Hematopoietic multipotent progenitor cell (in vitro differentiated cells): ENCODE measurements at places on chromosomes 12 and 14. TPM values are rescaled to one million over a fixed set of nuclear protein-coding genes. Genes with fewer than 3 reads are reported as not detected.

- no peak for DNase-seq
Measured at GRCh38 chr12:58069268-58069963, 128.0 kb downstream of the ATP23 start.

DNA sequence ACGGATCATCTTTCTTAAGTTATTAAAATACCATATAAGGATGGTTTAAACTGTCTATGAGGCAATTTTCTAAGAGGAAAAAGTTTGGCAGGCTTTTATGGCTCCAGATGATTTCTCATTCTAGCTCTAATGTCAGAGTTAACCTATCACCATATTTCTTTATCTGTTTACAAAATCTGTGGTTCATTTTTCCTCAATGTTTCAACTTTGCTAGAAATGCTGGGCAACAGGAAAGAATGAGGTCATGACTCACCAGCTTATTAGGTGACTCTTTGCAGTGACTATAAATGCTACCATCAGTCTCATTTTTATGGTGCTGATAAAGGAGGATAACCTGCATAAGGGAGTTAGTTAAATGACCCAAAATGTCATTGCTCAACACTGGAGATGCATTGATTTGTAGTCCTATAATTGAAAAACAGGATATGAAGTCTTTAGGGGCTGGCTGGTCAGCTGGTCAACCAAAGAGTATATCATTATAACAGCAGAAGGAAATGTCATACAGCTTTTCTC, 45.3 kb upstream of the RAP1B start:
- DNase-seq: peak; percentile 53

DNA sequence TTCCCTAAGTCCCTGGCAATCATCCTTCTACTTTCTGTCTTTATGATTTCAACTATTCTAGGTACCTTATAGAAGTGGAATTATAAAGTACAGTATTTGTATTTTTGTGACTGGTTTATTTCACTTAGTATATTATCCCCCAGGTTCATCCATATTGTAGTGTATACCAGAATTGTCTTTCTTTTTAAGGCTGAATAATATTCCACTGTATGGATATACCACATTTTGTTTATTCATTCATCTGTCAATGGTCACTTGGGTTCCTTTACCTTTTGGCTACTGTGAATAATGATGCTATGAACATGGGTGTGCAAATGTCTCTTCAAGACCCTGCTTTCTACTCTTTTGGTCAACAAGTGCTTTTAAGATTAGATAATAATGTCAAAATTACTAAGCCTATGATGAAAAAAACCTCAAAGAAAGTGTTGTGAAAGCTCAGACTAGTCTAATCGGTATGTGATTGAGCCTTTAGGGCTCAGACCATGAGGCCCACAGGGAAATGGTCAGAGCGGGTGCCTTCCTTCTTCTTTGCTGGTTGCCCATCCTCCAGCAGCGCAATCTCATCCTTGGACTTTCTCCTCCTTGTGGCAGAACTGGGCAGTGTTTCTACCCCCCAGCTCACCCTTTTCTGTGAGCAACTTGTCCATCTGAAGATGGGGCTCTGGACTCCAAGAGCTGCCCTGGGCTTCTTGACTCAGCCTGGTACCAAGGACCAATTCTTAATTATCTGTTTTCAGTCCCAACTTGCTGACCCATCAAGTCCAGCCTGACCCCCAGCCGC, 105.4 kb downstream of the TTC8 start:
- DNase-seq: no peak

Gene COL2A1
- 0.27 TPM for total RNA-seq

Gene CCDC177
- under 0.01 TPM for total RNA-seq

Gene CYP27B1
- 3.2 TPM for total RNA-seq

DNA sequence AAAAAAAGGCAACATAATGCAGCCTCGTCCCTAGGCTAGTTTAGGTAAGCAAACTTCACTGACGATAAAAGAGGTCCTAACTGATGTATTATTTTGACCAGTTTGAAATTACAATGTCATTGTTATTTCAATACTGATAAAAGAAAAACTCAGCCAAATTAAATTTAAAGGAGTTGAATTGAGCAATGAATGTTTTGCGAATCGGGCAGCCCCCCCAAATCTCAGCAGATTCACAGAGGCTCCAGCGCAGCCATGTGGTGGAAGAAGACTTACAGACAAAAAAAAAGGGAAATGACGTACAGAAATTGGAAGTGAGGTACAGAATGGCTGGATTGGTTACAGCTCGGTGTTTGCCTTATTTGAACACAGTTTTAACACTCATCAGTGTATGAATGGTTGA, 8.2 kb upstream of the LDHB start:
- DNase-seq: no peak

DNA sequence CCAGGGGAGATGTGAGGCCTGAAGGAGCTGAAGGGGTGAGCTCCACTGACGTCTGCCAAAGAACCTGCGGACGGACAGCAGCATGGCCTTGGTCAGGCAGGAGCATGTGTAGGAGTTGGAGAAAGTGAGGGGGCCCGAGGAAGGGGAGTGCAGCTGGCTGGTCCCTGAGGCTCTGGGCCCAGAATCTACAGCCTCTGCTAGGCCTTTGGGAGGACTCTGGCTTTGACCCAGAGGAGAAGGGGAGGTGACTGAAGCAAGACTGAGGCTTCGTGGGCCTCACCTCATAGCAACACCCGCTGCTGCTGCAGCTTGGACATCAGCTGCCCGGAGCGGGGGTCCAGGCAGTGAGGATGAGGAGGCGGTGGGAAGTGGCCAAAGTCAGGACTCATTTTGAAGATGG, 216.6 kb upstream of the FKBP4 start:
- no peak for DNase-seq

GRCh38 chr14:102262929-102263462, 42.0 kb downstream of the MOK start:
- no peak for DNase-seq

GRCh38 chr12:47744005-47744651, 14.6 kb downstream of the RAPGEF3 start:
- DNase-seq: peak; percentile 28

- no peak for DNase-seq
Measured at GRCh38 chr14:58281969-58282368, 16.4 kb upstream of the ARID4A start.

Gene DPF3
- under 0.01 TPM for total RNA-seq

DNA sequence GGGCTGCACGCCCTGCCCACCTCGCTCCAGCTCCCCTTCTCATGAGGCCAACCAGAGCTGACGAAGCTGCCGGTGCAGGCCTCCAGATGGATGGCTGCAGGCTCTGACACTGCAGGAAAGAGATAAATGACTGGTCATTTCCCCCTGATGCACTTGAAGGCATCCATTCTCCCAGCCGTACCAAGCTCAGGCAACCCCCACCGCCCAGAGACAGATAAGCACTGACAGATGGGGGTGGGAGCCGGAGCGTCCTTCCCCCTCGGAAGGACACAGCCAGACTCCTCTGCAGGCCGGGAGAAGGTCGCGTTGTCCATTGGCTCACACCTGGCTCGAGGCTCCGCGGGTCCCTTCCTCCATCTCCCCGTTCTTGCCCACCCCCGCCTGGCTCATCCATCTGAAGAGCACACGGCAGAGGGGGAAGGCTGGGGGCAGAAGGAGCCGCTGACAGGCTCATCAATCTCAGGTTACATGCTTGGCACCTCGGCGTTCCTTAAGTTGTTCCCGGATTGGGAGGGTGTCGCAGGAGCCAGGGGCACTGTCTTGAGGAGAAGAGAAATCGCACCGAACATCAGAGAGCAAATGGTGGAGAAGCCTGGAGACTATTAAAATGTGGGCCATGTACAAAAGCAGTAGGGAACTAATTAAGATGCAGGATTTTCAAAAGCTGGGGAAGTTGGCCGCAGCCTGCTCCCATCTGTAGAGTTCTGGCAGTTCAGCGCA, 151.6 kb downstream of the DPF3 start:
- DNase-seq: no peak
